NCI-H1048 (cell line): ENCODE measurements at places on chromosomes 6 and 20.
A peak's percentile ranks its signal among the peaks of the same experiment; 100 is the strongest.

DNA sequence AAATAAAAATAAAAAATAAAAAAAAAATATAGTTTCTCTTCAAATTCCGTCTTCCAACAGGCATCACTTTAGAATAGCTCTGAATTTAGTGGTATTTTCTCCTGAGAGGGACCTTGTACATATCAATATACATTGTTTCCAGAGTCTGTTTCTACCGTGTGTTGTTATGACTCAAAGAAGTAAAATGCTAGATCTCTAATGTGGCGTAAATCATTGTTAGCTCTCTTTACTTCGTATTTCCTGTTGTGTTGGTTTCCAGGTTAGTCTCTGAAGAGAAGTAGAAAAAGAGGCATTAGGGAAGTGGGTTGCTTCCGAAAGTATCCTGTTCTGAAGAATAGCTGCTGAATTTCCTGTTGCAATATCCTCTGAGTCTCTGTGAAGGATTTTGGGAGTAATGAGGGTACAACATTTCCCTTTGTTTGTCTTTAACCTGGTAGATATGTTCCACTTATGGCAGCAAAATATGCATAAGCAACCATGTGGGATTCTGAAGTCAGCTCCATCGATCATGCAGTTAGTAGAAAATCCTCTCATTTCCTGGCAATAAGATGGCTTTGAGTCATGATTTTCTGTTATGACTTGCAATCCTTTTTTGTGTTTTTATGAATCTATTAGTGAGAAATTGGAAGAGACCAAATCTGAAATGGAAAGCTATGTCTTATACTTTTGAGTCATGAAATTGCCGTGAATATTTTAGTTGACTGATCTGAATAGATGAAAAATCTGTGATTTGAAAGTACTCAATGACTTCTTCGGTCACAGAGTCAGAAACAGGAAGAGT, 42.0 kb upstream of the MCHR2 start:
- DNase-seq, result no peak

DNA sequence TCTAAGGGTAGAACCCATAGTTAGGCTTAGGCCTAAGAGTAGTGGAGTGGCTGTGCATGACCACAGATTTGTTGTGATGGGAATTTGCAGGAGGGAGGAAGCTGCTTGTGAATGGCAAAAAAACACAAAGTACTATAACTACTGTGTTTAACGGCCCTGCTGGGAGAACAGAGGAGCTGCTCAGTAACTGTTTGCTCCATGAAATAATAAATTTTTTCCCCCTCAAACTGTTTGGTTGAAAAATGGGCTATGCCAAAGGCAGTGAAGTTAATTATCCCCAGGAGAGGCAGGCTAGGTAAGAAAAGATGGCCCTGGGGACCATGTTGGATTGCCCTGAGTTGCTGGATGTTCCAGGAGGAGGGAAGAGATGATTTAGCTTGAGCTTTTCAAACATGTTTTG, 256.5 kb upstream of the PRND start:
- DNase-seq, result no peak

DNA sequence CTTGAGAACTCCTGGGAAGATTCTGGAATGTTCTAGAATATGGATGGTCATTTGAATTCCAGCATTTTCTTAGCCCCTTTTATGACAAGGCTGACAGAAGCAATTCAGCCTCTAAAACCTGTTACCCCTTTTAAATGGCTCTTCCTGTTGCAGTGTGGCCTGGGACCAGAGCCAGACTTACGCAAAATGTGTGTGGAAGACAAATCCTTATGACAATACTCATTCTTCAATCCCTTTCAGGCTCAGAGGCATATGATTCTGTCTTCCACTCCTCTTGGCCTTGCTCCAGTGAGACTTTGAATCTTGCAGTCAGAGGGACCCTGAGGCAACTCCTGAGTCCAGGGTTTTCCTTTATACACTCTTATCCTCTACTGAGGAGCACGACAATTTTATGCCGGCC, 287.0 kb downstream of the CLIC5 start:
- DNase-seq, result no peak

- DNase-seq, result no peak
These were observed 54.0 kb downstream of the TTI1 start for GRCh38 chr20:37979021-37979985.

DNA sequence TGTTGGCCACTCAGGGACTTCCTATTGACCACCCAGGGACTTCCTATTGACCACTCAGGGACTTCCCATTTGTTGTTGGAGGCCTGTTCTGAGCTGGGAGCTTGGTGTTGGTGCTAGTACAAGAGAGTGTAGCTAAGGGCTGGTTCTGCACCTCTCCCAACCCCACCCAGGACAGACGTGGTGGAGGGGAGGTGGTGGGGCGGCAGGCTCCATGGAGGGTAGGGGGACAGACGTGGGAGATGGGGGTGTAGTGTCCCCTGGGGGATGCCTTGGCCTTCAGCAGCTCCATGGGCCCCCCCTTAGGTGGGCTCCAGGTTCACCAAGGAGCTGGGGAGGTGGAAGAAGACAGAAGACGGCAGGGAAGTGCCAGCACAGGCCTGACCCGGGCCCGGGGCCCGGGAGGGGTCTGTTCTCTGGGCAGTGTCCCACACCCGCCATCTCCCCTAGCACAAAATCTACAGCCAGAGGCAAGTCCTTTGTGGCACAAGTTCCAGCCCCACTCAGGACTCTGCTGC, 33.9 kb downstream of the CHRNA4 start:
- DNase-seq, result no peak

DNA sequence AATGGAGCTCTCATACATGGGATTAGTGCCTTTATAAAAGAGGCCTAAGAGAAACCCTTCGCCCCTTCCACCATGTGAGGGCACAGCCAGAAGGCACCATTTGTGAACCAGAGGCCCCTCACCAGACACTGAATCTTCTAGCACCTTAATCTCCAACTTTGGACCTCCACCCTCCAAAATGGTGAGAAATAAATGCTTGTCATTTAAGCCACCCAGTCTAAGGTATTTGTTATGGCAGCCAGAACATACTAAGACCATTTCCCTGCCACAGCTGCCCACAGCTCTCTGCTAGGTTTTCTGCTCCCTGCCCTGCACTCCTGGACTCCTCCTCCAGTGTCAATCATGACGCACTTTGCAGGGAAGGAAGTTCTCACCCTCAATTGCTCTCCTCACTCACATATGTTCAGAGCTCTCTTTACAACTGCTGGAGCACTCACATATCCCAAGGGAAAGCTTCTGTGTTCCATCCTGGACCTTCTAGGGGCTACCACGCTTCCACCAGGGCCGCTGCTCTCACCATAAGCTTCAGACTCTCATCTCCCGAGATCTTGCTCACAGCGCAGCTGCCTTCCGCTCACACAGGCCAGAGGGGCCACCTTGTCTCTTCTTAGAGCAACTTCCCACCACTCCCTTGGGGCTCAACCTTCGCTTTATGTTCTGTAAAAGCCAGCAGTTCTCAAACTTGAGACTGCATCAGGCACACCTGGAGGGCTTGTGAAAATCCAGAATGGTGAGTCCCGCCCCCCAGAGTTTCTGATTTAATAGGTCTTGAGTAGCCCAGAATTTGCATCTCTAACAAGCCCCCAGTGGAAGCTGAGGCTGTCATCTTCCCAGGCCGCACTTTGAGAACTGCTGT, 1.6 kb upstream of the LY86 start:
- DNase-seq, result no peak

- no peak for DNase-seq
These were observed 56.7 kb upstream of the TNFRSF21 start for GRCh38 chr6:47366335-47366890.

GRCh38 chr6:13420269-13420668, 67.1 kb downstream of the GFOD1 start:
- no peak for DNase-seq

DNA sequence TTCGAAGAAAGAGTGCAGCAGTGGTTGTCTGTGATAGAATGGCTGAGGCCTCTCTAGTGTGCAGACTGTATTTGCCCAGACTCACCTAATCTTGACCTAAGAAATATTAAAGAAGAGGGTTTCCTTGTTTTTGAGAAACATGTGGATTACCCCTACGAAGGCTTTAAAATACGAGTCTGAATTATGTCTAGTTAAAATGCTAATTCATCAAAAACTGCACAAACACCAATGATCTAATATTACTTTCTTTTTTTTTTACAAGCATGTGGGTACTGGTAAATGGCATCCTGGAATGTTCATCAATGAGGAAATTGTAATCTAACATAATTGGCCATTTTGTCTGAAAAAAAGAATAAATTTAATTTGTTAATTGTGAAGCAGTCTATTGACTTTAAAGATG, 510.9 kb downstream of the EPM2A start:
- DNase-seq, result no peak

- no peak for DNase-seq
These were observed 164.1 kb downstream of the FRK start for GRCh38 chr6:115896538-115897129.

DNA sequence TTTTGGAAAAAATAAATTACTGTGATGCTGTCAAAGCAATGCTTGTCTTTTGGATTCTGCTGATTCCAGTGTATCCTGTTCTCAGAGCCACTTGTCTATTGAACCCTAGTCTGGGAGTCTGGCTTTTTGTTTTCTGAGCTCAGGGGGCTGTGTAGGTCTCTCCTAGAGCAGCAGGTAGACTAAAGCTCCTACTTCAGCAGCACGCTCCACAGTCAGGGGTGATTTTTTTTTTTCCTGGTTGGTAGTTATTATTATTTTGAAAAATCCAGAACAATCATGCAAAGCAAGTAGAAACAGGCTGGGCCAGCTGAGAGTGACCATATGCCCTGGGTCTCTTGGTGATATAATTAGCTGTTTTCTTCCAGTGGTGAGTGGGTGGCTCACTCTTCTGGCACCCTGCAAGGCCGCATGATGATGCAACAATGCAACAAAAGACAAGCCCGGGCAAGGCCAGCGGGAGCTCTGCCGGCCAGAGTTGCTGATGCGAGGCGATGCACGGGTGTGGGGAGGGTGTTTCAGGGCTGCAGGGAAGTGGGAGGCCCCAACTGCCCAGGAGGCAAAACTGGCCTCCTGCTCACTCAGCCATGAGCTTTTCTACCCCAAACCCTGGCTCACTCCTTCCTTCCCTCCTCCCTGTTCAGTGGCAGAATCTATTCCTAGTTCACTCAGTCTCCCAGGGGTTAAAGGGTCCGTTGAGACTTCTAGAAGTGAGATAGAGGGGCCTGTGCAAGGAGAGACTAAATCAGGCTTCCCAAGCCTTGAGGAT, 11.5 kb upstream of the CDKN1A start:
- DNase-seq, result no peak

GRCh38 chr20:10090588-10091166, 55.9 kb downstream of the ANKEF1 start:
- no peak for DNase-seq

- no peak for DNase-seq
These were observed 475.6 kb upstream of the CHD6 start for GRCh38 chr20:42093542-42094440.

DNA sequence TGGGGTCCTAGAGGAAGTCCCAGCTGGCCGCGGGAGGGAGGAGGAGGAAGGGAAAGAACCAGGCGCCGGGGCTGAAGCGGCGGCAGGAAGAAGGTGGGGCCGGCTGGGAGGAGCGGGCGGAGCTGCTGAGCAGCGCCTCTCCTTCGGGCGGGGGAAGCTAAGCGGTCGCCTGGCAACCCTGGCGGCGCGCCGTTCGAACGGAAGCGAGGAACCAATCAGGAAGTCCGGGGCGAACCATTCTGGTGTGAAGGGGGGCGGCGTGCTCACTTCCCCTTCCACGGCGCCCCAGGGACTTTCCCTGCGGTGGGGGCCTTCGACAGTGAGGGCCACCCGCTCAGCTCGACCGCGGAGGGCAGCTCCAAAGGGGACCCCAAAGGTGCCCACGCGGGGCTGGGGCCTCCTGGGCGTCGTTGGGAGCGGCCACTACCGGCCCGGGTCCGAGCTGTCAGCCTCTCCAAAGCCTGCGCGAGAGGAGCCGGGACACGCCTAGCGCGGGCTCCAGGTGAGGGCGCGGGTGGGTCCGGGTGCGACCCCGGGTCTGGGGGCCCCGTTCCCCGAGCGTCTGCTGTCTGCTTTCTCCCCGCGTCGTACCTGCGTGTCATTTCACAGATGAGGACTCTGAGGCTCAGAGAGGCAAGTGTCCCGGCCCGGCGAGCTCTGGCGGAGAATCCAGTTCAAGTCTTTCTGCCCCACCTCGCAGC, at the start of gene FAM110A:
Gene FAM110A (plus strand): TSS at position 266 of the 701 bp plus-strand sequence. CDS start 11,090 bp downstream, outside the sequence.
- DNase-seq, result peak; percentile 84

GRCh38 chr6:29376003-29376402, 912 bp upstream of the OR12D3 start:
- DNase-seq, result no peak

- DNase-seq, result no peak
These were observed 7.1 kb upstream of the MYT1 start for GRCh38 chr20:64156886-64157875.

DNA sequence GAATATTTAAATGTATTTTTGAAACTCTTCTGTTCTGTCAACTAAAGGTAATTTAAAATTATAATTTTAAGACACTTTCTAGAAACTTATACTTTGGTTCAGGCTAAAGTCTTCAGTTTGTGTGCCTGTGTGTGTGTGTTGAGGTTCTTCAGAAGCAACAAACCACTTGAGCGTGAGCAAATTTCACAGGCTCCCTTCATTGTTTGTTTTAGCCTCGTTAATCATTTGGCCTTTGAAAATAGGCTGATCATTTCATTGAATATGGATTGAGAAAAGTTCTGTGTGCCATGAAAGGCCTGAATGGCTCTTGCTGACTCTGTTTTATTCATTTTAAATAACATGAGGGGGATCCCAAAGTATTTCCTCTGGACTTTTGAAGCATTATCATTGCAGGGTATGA, 420.1 kb downstream of the CDKAL1 start:
- no peak for DNase-seq

- DNase-seq, result no peak
These were observed 52.5 kb downstream of the HIVEP1 start for GRCh38 chr6:12064538-12065071.

GRCh38 chr6:16251706-16252105, 13.3 kb downstream of the GMPR start:
- no peak for DNase-seq

GRCh38 chr20:53282217-53282955, 310.2 kb downstream of the TSHZ2 start:
- DNase-seq, result no peak

DNA sequence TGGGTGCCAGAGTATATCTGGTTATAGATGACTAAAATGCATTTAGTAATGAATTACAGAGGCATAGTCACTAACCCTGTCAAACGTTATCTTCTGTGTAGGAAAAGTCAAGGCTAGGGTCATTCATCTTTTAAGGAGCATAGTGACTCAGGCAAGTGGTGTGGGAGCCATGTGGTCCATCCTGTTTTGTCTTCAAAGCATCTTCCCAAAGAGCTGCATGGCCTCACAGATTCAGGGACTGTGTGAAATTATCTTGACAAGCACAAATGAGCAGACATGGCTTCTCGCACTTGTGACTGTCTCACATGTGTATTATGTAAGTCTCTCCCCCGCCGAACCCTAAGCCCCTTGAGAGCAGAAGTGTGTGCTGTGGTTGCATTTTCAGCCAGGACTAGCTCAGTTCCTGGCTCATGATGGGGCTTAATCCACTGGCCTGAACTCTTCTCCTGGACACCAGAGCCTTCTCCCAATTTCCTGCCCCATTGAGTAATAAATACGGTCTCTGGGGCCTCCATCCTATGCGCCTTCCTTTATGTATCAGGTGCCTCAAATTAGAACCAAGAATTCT, 769.1 kb downstream of the QKI start:
- no peak for DNase-seq

DNA sequence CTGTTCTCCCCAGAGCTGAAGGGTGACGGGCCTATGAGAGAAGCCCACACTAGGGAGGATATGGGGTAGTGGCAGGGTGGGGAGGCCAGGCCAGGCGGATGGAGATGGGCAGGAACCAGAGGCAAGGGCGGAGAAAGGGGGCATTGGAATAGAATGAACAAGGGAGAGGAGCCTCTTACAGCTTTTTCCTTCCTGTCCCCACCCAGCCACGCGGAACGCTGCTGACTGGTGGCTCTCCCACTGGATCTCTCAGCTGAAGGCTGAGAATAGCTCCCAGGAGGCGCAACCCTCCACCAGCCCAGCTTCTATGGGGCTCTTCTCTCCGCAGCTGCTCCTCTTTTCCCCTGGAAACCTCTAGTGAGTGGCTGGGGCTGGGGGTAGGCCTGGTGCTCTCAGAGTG, 10.8 kb downstream of the DLK2 start:
- no peak for DNase-seq
